ENCODE measurements at places on chromosomes 7 and 10. TPM values are rescaled to one million over a fixed set of nuclear protein-coding genes. Genes with fewer than 3 reads are reported as not detected.

The POU6F2 gene
- total RNA-seq: not detected

The PTPRN2 gene
- total RNA-seq: 4.2 TPM

The TCERG1L gene
- total RNA-seq: not detected

The POLR3A gene
- total RNA-seq: 9.9 TPM

The SPDYE2 gene
- not detected for total RNA-seq

The HOXA5 gene
- not detected for total RNA-seq

The SLK gene
- 20.4 TPM for total RNA-seq

The CHAT gene
- total RNA-seq: not detected

The NOM1 gene
- 6.8 TPM for total RNA-seq

All from cardiac atrium fibroblast (primary cell).